Activated CD4-positive, alpha-beta T cell treated with anti-CD3 and anti-CD28 coated beads, Interleukin-2, amount 50 U/mL, for 48 hours (primary cell): ENCODE measurements at places on chromosomes 2 and 18.
A peak's percentile ranks its signal among the peaks of the same experiment; 100 is the strongest.

GRCh38 chr2:920999-921398 lies 29.6 kb upstream of the SNTG2 start:
- DNase-seq, result no peak

DNA sequence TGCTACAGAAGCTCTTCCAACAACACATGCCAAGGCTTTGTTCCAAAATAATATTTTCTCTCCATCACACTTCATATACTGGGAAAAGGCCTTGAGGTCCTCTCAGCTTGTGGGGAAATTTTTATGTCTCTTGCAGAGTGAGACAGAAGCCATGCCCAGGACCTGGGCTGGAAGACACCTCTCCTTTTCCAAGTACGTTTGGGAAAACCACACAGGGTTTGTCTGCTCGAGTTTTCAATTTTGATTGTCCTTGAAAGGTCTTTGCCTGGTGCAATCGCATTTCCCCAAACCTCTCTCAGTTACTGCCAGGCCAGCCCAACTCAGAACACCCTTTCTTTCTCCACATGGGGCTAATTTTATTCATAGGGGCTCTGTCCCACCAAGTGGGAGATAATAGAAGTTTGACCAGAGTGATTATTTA lies 272.2 kb downstream of the OSR1 start:
- no peak for DNase-seq

GRCh38 chr2:45345331-45346234 lies 265.5 kb downstream of the SRBD1 start:
- DNase-seq, result no peak

GRCh38 chr2:140744379-140744778 lies 1386.4 kb downstream of the LRP1B start:
- DNase-seq, result no peak

DNA sequence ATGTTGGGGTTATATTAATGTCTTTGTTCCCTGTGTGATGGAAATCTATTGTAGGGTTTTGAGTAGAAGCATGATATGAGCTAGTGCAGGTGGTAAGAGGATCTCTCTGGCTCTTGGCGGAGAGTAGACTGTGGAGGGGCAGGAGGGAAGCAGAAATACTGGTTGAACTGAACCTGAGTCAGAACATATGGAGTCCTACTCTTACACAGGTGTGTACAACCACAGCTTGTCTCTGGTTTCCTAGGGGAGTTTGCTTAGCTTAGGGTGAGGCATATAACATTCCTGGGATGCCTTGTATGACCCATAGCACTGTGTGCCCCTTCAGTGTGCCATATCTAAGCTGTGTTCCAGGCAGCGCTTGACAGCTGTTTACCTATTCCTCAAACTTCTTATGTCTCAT lies 97.3 kb upstream of the GCFC2 start:
- DNase-seq, result no peak

GRCh38 chr2:158575051-158575635 lies 118.4 kb downstream of the PKP4 start:
- DNase-seq, result no peak

GRCh38 chr2:208266553-208266893 lies 468 bp downstream of the PIKFYVE start:
- DNase-seq, result no peak

GRCh38 chr2:215994911-215995310 lies 18.4 kb downstream of the MREG start:
- no peak for DNase-seq

DNA sequence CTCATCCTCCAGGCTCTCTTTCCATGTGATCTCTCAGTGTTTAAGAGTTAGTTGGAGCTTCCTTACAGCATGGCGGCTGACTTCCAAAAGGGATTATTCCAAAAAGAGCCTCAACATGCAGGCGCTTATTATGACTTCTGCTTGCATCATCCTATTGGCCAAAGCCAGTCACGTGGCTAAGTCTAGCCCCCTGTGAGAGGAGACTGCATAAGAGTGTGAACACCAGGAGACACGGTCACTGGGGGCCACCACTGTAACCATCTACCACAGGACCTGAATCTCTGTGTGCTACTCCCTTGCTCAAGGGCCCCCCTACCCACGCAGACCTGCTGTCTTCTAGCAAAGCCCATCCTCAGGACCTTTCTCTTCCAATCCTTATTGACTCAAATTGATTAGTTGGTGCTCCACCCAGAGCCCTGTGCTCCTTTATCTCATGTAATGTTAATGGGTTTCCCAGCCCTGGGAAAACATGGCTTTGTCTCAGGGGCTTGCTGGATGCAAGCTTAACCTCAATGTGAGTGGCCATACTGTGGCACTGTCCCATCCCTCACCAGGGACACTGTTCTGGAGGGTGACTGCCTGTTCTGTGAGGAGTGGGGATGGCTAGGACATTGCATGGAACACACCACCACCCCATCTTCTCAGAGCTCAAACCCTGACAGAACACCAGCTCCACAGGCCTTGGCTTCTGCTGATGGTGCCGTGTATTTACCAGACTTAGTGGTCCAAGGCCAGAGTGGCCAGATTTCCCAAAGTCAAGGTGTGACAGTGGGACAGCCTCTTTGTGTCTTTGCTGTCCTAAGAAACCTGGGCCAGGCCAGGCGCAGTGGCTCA lies 4.2 kb downstream of the IL1RN start:
- DNase-seq, result no peak

DNA sequence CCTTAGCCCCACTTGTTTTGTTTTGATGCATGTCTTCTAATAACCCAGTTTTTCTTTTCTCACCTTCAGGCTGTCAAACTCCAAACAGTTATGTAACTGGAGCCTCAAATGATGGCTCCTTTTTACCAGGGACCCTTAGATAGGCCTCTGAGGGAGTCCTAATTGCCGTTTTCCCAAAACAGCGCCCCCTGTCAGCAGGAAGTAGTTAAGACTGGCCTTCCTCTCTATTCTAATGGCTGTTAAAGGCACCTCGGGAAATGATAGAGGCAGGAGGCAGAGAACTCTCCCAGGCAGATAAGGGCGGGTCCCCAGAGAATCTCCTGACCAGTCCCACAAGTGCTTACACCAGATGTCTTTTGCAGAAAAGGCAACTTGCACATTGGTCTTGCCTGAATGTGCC lies 123.2 kb downstream of the KCNS3 start:
- DNase-seq, result no peak

GRCh38 chr2:42071791-42072190 lies 24.0 kb downstream of the PKDCC start:
- no peak for DNase-seq

DNA sequence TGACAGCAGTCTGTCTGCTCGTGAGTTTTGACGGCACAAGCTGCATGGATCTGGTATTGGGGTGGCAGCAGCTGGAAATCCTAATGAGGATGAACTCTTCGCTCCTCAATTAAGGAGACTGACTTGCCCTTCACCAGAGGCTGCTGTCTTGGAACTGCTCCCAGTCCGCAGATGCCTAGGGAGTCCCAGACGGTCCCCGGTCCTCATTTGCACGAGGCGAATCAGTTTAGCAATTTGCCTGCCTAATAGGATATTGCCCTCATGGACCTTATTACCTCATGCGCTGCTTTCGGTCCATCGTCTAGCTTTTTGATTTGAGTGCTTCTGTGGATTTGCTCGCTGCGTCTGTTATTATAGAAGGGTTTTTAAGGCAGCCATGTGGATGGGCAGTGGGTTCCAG lies 40.6 kb downstream of the ASAP2 start:
- DNase-seq, result no peak

DNA sequence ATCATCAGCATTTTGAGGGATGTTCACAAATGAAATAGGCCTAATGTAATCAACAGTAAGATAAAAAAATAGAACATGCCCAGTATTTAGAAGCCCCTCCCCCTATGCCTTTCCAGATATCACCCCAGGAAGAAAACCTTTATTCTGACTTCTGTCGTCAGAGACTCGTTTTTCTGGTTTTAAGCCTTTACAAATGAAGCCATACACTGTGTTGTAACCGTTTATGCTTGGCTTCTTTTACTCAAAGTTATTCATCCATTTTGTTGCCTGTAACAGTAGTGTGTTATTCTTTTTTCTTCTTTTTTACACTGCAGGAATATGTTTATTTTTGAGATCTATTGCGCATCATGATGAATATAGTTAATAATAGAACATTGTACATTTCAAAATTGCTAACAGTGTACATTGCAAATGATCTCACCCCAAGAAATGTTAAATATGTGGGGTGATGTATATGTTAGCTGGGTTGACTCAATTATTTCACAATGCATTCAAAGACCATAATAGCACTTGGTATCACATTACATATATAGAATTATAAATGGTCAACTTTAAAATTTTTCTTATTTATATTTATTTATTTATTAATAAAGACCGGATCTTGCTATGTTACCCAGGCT lies 28.1 kb upstream of the PNPT1 start:
- DNase-seq, result no peak

DNA sequence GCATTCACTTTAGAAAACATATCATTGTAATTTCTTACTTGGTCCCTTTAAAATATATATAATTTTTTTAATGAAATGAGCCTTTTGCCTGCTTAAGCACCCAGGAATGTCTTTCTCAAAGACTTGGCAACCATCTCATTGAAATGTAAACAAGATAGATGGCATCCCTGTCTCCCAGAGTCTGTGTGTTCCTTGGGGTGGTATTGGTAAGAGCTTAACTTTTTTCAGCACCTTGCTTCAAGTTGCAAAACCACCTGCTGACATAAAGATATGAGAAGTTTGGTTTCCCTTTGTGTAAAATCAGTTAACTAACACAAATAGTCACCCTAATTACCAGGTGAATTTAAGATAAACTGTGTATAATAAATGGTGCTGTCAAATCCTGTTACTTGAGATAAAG lies 266.9 kb downstream of the DSC3 start:
- DNase-seq, result no peak

- no peak for DNase-seq
Measured at GRCh38 chr2:152846697-152847470, 128.5 kb downstream of the ARL6IP6 start.

GRCh38 chr2:58959996-58960395 lies 718.9 kb upstream of the FANCL start:
- no peak for DNase-seq

- peak; percentile 34 for DNase-seq
Measured at GRCh38 chr18:58303363-58303762, 259.3 kb downstream of the NEDD4L start.

DNA sequence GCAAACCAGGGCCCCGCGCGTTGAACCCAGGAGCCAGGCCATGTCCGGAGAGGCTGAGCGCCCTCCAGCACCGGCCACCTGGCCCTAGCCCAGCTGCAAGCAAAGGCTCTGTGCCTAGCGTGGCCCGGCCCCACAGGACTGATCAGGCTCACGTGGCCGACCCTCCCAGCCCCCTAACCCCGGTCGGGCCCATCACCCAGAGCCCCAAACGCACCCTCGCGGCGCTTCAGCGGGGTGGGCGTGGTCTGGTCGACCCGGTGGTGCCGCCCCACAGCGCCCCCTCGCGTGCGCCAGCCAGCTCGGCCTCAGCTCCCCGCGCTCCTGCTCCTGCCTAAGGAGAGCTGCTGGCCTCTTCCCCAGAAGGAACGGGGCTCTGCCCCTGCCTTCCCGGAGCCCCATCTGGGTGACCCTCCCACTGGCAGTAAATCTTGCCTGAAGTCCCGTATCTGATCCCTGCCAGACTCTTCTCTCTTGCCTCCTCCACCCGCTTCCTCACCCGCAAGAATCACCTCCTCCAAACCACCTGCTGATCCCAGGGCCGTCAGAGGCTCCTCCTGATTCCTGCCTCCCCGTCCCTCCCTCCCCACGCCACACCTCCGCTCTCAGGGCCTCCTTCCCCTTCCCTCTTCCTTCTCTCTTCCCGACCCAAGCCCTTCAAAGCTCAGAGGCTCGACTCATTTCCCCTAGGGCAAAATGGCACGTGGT lies 12.3 kb upstream of the TEX51 start:
- peak; percentile 61 for DNase-seq

DNA sequence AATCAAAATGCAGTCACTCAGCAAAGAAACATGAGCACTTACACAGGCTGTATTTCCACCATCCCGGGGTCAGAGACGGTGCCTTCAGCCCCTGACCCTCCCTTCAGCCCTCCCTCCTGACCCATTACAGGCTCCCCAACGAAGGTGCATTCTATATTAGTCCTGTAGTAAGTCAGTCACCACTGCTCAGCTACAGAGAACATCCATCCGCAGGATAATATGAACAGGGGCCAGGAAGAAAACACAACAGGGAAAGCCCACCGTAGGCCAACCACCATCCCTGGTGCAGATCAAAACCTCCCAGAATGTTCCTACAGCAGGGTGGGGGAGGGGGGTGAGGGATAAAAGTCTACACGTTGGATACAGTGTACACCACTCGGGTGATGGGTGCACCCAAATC lies 15.1 kb downstream of the PXDN start:
- no peak for DNase-seq

DNA sequence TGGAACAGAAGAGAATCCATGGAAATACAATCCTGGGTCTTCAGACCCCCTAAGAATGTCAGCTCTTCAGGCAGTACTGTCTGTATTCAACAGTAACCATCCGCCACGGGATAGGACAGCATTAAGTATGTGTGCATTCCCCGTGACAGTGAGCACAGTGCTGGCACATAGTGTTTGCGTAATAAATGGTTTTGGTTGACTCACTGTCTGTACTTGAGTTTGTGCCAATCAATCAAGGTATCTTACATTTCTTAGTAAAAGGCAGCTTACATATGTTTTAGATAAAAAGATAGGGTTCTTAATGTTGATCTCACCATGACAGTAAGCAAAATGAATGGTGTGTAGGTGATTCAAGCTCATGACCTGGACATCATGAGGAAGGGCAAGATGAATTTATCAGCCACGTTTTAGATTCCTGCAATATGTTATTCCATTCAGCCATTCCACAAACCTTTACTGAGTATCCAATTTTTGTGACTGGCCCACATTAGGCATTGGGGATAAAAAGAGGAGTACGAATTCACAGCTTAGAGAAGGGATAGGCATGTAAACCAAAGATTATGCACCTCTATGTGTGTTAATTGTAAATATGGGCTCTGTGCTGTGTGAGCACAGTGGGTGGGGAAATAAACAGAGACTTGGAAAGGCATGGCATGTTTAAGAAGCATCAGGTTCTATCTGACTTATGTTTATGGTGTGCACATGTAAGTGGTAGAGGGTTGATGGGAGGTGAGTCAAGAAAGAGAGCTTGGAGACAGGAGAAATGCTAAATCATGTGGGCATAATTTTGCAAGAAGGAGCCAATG lies 258.8 kb downstream of the SLC8A1 start:
- no peak for DNase-seq

- DNase-seq, result no peak
Measured at GRCh38 chr2:169507698-169508097, 1.8 kb upstream of the KLHL41 start.

- DNase-seq, result no peak
Measured at GRCh38 chr2:20676353-20677215, 9.6 kb downstream of the GDF7 start.

DNA sequence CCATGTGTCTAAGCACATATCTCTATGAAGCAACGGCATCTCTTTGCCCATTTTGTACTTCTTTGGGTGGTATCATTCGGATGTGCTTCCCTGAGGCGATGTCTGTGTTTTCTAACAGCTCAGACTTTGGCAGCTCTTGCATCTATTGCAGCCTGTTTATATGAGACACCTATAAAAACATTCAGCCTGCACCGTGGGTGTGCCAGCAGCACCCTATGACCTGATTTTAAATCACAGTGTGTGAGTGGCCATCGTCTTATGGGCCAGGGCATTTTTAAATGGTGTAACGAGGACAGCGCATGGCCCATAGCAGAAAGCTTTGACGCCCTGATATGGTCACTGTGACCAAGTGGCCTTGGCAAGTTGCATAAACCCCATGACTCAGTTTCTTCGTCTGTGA lies 12.9 kb downstream of the NPAS2 start:
- no peak for DNase-seq

GRCh38 chr2:208134928-208135586 lies 5.4 kb upstream of the CRYGC start:
- no peak for DNase-seq

- no peak for DNase-seq
Measured at GRCh38 chr2:127094509-127095366, 12.2 kb downstream of the BIN1 start.

- no peak for DNase-seq
Measured at GRCh38 chr2:121804997-121805765, 49.7 kb downstream of the TSN start.
